ENCODE measurements at places on chromosomes 3 and 15. TPM values are rescaled to one million over a fixed set of nuclear protein-coding genes. Genes with fewer than 3 reads are reported as not detected.

Gene OR5K2
- not detected for total RNA-seq

Gene CRYGS
- total RNA-seq = 2.8 TPM

Gene WDR82
- total RNA-seq = 73.0 TPM

Gene SLC28A2
- not detected for total RNA-seq

Gene LRRK1
- 11.3 TPM for total RNA-seq

DNA sequence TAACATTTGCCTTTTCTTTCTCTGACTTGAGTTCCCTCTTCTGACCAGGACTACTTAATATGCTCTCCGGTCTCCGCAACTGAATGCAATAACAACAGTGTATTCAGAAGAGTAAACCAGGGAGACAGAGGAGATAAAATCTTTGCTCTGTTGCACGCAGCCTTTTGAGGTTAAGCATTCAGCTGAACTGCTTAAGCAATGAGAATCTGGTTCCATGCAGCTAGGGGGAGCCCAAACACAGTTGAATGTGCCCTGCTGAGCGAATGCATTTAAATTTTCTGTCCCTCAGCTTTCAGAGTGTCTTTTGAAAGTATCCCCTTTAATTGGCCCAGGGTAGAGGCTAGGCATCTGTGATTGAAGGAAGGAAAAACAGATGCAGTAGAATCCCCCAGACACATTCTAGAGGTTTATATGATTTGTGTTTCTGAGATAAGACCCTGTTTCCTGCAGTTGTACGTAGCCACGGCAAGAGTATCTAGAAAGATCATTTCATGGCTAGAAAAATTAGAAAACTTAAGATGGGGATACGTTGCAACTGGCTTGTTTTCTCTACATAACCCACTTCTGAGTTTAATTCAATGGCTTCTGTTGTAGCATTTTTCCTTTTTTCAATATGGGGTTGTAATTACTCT lies 309.6 kb downstream of the TUSC7 start:
- H3K4me3 ChIP-seq = no peak overlapping the region
- H3K27ac ChIP-seq = no peak overlapping the region
- H3K36me3 ChIP-seq = no peaks in the 10 kb centered on the region

GRCh38 chr3:8610951-8611350 lies 33.6 kb downstream of the SSUH2 start:
- no peak overlapping the region for H3K4me3 ChIP-seq
- DNase-seq = no peak
- H3K36me3 ChIP-seq = no peaks in the 10 kb centered on the region
- peaks cover 18% of the 10 kb centered on the region for H3K4me1 ChIP-seq
- H3K27me3 ChIP-seq = no peaks in the 10 kb centered on the region

DNA sequence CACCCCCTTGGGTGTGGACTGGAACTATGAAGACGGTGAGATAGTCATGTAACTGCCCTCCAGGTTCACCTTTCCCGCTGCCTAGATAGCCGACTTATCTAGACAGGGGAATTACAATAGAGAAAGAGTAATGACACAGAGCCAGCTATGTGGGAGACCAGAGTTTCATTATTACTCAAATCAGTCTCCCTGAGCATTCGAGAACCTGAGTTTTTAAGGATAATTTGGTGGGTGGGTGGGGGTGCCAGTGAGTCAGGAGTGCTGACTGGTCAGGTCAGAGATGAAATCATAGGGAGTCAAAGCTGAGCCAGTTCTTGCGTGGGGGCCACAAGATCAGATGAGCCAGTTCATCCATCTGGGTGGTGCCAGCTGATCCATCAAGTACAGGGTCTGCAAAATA lies 19.7 kb upstream of the DNAJC19 start:
- no peak overlapping the region for H3K4me3 ChIP-seq
- H3K36me3 ChIP-seq = no peaks in the 10 kb centered on the region
- peaks cover 2% of the 10 kb centered on the region for H3K27me3 ChIP-seq
- no peak overlapping the region for H3K27ac ChIP-seq
- no peak for DNase-seq

- peaks cover 6% of the 10 kb centered on the region for H3K4me1 ChIP-seq
- peaks cover 9% of the 10 kb centered on the region for H3K27me3 ChIP-seq
- DNase-seq = no peak
Measured at GRCh38 chr3:72329354-72329753, 518.9 kb downstream of the SHQ1 start.

- H3K27ac ChIP-seq = peak overlapping the region; percentile 49
- DNase-seq = no peak
- peaks cover 69% of the 10 kb centered on the region for H3K4me1 ChIP-seq
Measured at GRCh38 chr3:159819676-159820075, 169.0 kb upstream of the IL12A start.

DNA sequence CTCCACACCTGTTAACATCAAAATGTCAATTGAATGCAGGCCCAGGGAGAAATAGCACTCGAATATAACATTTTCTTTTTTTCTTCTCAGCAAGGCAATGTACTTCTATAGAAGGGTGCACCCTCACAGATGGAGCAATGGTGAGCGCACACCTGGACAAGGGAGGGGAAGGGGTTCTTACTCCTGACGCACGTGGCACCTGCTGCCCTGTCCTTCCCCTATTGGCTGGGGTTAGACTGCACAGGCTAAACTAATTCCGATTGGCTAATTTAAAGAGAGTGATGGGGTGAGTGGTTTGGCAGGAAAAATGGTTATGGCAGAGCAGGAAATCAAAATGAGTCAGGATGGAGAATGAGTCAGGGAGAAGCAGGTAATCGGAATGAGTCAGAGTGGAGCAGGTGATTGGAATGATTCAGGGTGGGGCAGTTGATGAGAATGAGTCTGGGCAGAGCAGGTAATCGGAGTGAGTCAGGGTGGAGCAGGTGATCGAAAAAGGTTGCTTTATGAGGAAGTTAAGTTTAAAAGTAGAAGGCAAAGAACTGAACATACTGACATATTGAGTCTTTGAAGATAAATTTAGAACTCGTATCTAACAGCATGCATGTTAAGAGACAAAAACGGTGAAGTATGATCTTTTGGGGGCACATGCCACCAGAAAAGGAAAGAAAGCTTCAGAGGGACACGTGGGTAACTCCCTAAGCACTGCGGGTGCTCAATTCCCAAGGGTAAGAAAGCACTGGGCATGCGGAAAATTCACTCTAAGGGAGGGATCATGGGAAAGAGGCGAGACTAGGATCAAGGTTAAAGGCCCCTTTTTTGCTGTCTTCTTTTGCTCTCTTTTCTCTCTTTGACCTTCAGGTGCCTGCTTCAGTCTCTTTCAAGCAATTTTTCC lies 72.9 kb upstream of the GALNT15 start:
- DNase-seq = no peak
- H3K36me3 ChIP-seq = no peaks in the 10 kb centered on the region
- peaks cover 24% of the 10 kb centered on the region for H3K4me1 ChIP-seq

DNA sequence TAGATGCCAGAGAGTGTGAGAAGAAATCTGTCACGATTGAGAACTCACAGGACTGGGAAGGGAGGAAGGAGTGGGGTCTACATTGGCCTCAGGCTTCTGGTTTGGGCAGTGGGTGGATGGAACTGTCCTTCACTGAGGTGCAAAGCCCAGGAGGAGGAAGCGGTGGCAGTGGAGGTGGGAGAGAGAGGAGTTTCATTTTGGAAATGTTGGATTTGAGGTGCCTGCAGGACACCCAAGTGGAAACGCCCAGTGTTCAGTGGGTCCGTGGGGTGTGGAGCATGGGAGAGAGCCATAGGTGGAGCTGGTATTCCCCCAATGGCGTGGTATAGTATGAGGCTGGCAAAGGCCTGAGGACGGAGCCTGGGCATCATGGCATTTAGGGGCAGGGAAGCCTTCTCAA lies 9.3 kb upstream of the EPHB3 start:
- no peak overlapping the region for H3K27ac ChIP-seq
- H3K36me3 ChIP-seq = no peaks in the 10 kb centered on the region
- peak; percentile 32 for DNase-seq
- H3K4me3 ChIP-seq = no peak overlapping the region
- no peaks in the 10 kb centered on the region for H3K4me1 ChIP-seq
- H3K27me3 ChIP-seq = peaks cover 20% of the 10 kb centered on the region

GRCh38 chr3:52882377-52882776 lies 15.0 kb downstream of the STIMATE start:
- no peaks in the 10 kb centered on the region for H3K27me3 ChIP-seq
- no peak overlapping the region for H3K27ac ChIP-seq
- no peaks in the 10 kb centered on the region for H3K4me1 ChIP-seq
- H3K36me3 ChIP-seq = peaks cover 17% of the 10 kb centered on the region
- no peak overlapping the region for H3K4me3 ChIP-seq

- peak overlapping the region; percentile 87 for H3K27ac ChIP-seq
- no peaks in the 10 kb centered on the region for H3K27me3 ChIP-seq
- peaks cover 39% of the 10 kb centered on the region for H3K4me1 ChIP-seq
- H3K4me3 ChIP-seq = no peak overlapping the region
Measured at GRCh38 chr15:95839367-95839782, 491.1 kb upstream of the NR2F2 start.

DNA sequence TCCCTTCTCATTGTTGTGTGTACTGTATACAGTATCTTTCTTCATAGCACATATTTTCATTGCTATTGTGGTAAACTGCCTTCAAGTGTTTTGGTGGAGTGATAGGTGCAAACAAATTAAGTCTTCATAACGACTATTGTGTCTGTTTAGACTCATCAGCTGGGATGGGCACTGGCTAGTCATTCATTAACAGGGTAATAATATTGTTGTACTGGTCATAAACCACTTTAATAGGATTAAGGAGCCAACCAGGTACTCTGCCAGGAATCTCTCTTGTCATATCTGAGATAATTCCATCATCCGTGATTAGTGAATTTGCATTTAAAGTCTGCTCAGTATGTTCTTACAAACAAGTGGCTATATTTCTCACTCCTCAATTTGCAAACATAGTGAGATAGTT lies 10.2 kb upstream of the TMEM45A start:
- H3K4me3 ChIP-seq = no peak overlapping the region
- no peak overlapping the region for H3K27ac ChIP-seq
- H3K36me3 ChIP-seq = peaks cover 1% of the 10 kb centered on the region
- no peaks in the 10 kb centered on the region for H3K4me1 ChIP-seq
- H3K27me3 ChIP-seq = peaks cover 29% of the 10 kb centered on the region
- no peak for DNase-seq

DNA sequence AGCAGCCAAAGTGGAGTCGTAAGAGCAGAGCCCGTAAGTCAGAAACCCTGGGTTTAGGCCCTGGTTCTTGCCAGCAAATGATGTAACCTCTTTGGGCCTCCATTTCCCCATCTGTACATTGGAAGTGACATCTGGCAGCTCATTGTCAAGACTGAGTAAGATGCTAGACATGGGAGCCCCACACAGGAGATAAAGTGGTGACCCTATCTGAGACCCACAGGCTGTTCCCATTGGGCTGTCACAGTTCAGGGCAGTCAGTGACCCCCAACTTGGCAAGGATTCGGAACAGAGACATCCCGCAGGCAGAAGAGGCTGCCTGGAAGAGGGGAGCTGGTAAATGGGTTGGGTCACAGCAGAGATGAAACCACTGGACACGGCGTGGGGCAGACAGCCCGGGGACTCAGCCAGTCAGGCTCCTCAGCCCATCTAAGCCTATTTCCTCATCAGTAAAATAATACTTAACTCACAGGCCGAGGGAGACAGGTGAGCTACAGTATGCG lies 1.8 kb downstream of the CLN6 start:
- H3K27ac ChIP-seq = peak overlapping the region; percentile 32
- H3K4me3 ChIP-seq = peak overlapping the region; percentile 83
- H3K36me3 ChIP-seq = no peaks in the 10 kb centered on the region
- DNase-seq = peak; percentile 41
- peaks cover 23% of the 10 kb centered on the region for H3K4me1 ChIP-seq

DNA sequence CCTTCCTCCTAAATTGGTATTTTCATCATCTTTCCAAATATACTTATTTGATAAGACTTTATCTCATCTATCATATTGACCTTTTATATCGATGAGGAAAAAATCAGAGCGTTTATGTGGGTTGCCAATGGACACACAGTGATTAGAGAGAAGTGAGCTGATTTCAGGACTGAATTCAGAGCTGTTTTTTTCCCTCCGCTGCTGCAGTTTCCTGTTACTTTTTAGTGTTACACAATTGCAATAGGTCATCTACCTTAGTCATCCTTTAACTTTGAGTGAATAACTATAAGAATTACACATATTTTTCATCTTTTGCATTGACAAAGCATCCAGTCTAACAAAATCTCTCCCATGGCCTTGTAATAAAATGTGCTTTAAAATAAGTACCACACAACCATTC lies 266.3 kb upstream of the CNTN4 start:
- H3K27me3 ChIP-seq = no peaks in the 10 kb centered on the region
- peaks cover 2% of the 10 kb centered on the region for H3K4me1 ChIP-seq
- no peaks in the 10 kb centered on the region for H3K36me3 ChIP-seq

GRCh38 chr3:9291821-9292410 lies 42.5 kb upstream of the SRGAP3 start:
- H3K4me3 ChIP-seq = no peak overlapping the region
- peaks cover 18% of the 10 kb centered on the region for H3K27me3 ChIP-seq
- H3K36me3 ChIP-seq = no peaks in the 10 kb centered on the region
- no peak overlapping the region for H3K27ac ChIP-seq

DNA sequence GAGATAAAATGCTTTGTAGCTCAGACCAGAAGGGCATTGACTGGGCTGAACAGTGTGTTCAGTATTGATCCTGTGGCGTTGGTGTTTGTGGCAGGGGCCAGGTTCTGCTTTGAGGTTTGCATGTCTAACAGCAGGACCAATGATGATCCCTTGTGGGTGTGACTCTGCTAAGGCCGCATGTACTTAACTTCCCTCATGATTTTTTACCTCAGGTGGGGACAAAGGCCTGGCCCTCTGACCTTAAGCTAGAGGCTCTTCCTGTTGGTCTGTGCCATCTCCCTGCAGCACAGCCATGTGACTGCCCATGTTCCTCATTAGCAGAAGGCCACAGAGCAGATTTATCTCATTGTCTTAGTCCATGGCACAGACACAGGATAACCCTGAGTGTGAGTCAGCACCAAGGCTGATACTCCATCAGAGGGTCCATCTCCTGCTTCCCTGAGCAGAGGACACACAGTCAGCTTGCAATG lies 34.3 kb upstream of the BSN start:
- H3K36me3 ChIP-seq = peaks cover 9% of the 10 kb centered on the region
- H3K4me1 ChIP-seq = peaks cover 7% of the 10 kb centered on the region
- H3K4me3 ChIP-seq = no peak overlapping the region

DNA sequence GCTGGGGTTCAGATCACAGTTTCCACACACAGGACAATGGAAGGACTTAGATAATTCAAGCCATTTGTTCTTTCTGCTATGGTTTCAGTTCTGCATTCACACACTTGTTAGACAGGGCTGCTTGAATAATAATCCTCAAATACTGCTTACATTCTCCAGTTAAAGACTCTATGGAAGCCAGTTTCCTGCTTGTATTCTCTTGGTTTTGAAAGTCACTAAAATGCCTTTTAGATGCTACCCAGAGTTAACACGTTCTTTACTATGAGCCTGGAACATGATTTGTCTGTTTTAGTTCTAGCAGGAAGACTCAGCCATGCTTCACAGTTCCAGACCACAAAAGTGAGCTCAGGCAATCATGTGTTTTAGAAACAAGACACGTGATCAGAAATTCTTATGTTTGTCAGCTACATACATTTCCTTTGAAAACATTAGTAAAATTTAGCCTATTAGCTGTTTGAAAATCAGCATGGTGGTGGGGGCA lies 152.4 kb downstream of the LEKR1 start:
- H3K27ac ChIP-seq = no peak overlapping the region
- no peaks in the 10 kb centered on the region for H3K4me1 ChIP-seq
- H3K4me3 ChIP-seq = no peak overlapping the region
- DNase-seq = no peak
- no peaks in the 10 kb centered on the region for H3K27me3 ChIP-seq
- H3K36me3 ChIP-seq = no peaks in the 10 kb centered on the region
